Activated CD8-positive, alpha-beta memory T cell treated with anti-CD3 and anti-CD28 coated beads for 48 hours (primary cell): ENCODE measurements at places on chromosomes 7 and 10.

- no peak for DNase-seq
Measured at GRCh38 chr7:91995391-91996105, 54.9 kb downstream of the AKAP9 start.

- DNase-seq, result no peak
Measured at GRCh38 chr10:122162671-122163173, 108.4 kb upstream of the BTBD16 start.

- DNase-seq, result no peak
Measured at GRCh38 chr7:93015101-93015778, 102.5 kb downstream of the SAMD9 start.

- no peak for DNase-seq
Measured at GRCh38 chr10:79050896-79051555, 17.7 kb upstream of the ZMIZ1 start.

DNA sequence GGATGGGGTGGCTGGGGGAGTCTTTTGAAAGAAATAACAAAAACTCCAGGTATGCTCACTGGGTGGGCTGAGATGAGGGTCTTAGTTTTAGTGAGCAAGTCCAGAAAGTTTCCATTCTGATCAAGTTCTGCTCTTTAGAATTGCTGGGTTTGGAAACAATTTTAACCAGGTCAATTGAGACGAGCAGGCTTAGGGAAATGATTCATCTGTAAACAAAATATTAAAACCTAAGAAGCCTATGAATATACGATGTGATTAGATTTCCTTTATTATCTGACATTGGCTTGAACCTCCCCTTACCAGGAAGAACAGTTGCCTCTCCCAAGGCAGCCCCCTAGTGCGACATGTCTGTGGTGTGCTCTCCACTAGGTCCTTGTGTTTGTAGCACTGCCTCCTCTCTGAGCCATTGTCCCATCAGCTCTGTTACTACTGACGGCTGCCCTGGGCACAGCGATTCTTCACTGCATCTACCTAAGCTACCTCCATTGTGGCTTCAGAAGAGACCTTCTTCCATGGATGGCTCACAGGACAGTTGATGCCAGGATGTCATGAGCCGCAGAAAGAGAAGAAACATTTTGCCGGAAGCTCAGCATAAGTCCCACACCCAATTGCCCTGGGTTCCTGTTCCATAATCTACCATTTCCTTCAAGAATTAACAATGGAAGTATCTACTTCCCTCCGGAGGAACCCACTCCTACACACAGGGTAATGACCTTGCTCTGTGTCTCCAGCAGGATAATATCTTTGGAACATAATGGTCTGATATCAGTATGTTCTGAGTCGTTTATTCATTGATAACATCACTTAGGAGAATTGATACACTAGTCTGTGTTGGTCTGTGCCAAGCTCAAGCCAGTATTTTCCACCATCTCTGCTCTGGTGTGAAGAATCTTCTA lies 95.1 kb upstream of the ITGB1 start:
- DNase-seq, result no peak
